ENCODE measurements at places on chromosomes 1 and 21. TPM values are rescaled to one million over a fixed set of nuclear protein-coding genes. Genes with fewer than 3 reads are reported as not detected.

Gene LCE3E
- total RNA-seq, result not detected

Gene LRRIQ3
- 1.4 TPM for total RNA-seq

Gene CACYBP
- total RNA-seq, result 236 TPM

Gene IFI6
- total RNA-seq, result 28.3 TPM

Gene TDRD10
- not detected for total RNA-seq

Gene PRAMEF12
- total RNA-seq, result not detected

Gene BCL2L15
- 0.14 TPM for total RNA-seq

Gene MIXL1
- total RNA-seq, result not detected

Gene CLDN19
- total RNA-seq, result 1.2 TPM

Gene GBP4
- 0.35 TPM for total RNA-seq

Gene CELSR2
- total RNA-seq, result 14.2 TPM

Gene CHODL
- total RNA-seq, result 0.14 TPM

Gene LCE3B
- total RNA-seq, result not detected

Gene FCER1G
- not detected for total RNA-seq

Gene DAB1
- total RNA-seq, result not detected

Gene SPRR2B
- not detected for total RNA-seq

Gene LIN28A
- total RNA-seq, result not detected

Gene TAS1R1
- not detected for total RNA-seq

Gene VCAM1
- 14.0 TPM for total RNA-seq

Gene OR2T33
- not detected for total RNA-seq

Gene PANK4
- 36.0 TPM for total RNA-seq

Gene OR2M3
- not detected for total RNA-seq

Gene ADAM30
- total RNA-seq, result not detected

Gene CR1L
- not detected for total RNA-seq

Gene AGMAT
- 3.8 TPM for total RNA-seq

Gene LRRC38
- not detected for total RNA-seq

Gene PERM1
- total RNA-seq, result not detected

Gene CDCA8
- total RNA-seq, result 60.0 TPM

Gene PCP4L1
- total RNA-seq, result not detected

Gene OR10Z1
- not detected for total RNA-seq

Gene PGLYRP3
- not detected for total RNA-seq

Gene CRABP2
- total RNA-seq, result 77.1 TPM

Gene EFNA1
- total RNA-seq, result 26.3 TPM

Gene LCE6A
- not detected for total RNA-seq

Gene EDARADD
- total RNA-seq, result 3.3 TPM

Gene IL19
- total RNA-seq, result not detected

Gene COL24A1
- 0.07 TPM for total RNA-seq

Gene PRKAB2
- total RNA-seq, result 8.1 TPM

Gene TNFRSF4
- 0.36 TPM for total RNA-seq

Gene SPATA17
- 0.22 TPM for total RNA-seq

Gene OR2L13
- not detected for total RNA-seq

Gene S100A16
- 1,016 TPM for total RNA-seq

Gene GBP5
- not detected for total RNA-seq

Gene ILDR2
- 2.3 TPM for total RNA-seq

Gene ATP1A4
- total RNA-seq, result not detected

Gene MYCL
- 1.2 TPM for total RNA-seq

Gene ARTN
- 14.1 TPM for total RNA-seq

Gene CFHR4
- total RNA-seq, result not detected

Gene ADCY10
- total RNA-seq, result not detected

Gene SLC30A2
- not detected for total RNA-seq

Gene FCRL2
- total RNA-seq, result not detected

All from epithelial cell of proximal tubule (primary cell).